ENCODE measurements at places on chromosomes 2 and 18.

- DNase-seq, result no peak
Measured at GRCh38 chr2:50535971-50536759, 495.8 kb downstream of the NRXN1 start.

- DNase-seq, result no peak
Measured at GRCh38 chr2:199875400-199875799, 24.4 kb upstream of the FTCDNL1 start.

GRCh38 chr2:54052825-54053718 is 62.3 kb upstream of the ACYP2 start:
- no peak for DNase-seq

- DNase-seq, result no peak
Measured at GRCh38 chr2:207039225-207039624, 99.9 kb downstream of the CPO start.

DNA sequence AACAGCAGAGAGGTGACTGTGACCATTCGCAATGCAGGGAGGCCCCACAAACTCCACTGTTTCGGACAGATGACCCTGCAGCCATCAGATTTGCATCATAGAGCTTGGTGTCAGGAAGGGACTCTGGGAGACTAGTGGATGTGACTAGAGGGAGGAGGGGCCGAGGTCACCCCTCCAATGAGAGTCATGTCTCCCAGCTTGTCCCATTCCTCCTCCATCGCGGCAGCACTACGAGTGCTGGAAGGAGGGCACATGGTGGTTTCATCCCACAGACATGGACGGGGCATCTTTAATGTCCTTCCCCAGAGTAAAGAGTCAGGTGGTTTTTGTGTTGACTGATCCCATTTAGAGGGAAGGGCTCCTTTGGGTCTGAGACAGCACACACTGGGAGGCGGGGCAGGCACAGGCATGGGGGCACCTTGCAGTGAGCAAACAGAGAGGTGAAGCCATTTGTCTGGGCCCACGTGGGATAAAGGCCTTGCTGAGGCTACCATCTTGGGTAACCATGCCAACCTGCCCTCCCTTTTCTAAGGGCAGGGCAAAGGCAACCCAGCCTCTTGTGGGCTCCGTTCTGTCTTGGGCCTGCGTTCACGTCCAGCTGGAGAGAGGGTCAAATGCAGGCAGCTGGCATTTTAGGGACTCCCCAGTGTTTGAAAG is 208.1 kb downstream of the ASB1 start:
- no peak for DNase-seq

DNA sequence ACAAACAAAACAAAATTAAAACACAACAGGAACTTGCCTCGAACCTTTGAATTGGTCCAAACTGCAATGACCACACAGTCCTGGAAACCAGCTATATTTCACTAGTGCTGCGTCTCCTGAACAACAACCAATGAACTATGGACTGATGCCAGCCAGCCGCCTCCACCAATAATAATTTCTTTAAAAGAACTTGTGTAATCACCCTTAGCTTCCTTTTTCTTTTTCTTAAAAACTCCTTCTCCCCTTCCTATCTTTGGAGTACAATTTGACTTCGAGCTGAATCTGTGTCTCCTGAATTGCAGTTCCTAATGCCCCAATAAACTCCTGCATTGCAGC is 1.6 kb upstream of the CXXC1 start:
- no peak for DNase-seq

All from activated naive CD4-positive, alpha-beta T cell (primary cell).